Esophagus squamous epithelium (tissue), 5 donors: ENCODE measurements at places on chromosomes 13 and 19.

- no peak for DNase-seq
Observed at GRCh38 chr19:47619763-47620162, 10.8 kb downstream of the BICRA start.

DNA sequence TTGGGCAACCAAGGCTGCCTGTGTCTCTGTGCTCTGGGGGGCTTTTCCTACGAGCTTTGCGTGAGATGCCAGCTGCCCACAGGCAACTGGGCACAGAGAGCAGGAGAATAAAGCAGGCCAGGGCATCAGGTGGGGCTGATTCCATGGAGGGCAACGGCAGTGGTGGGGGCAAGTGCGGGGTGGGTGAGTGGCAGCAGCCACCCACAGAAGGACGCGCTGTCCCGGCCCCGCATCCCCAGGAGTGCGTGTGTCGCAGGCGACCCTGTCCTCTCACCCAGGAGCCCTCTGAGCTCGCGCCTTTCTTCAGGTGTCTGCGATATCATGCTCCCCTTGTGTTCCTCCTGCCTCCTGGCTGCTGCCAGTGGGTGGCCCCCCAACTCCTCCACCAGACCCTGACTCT is 67.4 kb downstream of the MCF2L start:
- DNase-seq, result no peak

GRCh38 chr19:43809762-43810696 is 7.8 kb upstream of the LYPD5 start:
- no peak for DNase-seq

GRCh38 chr19:3073931-3074595 is 11.8 kb upstream of the TLE5 start:
- DNase-seq, result no peak

- no peak for DNase-seq
Observed at GRCh38 chr19:55092423-55093318, 17.0 kb downstream of the EPS8L1 start.

DNA sequence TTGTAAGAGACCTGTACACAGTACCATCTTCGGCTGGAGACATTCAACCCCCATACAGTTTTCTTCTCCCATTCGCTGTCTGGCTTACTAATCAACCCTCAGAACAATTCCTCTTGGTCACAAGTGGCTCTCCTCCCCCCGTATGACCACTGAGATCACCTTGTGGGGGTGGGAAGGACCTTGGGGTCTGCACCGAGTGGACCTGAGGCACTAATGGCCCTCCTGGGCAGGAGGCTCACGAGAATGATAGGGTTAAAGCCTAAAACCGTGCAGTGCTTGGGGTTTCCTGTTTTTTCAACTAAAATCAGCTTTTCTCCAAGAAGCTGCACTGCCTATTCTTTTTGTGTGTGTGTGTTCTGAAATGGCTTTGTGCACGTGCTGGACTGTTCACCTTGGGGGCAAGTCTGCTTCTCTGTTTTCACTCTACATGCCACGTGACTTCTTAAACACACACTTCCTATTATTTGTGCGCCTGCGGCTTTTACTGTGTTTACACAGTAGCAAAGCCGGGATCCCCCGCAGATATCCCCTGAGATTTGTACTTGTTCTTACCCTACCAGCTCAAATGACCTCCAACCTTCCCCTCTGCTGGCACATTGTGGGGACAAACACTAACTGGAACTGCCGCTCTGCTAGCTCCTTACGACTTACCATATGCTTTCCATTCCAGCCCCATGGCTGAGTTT is 12.3 kb downstream of the RBM26 start:
- DNase-seq, result peak; percentile 15

DNA sequence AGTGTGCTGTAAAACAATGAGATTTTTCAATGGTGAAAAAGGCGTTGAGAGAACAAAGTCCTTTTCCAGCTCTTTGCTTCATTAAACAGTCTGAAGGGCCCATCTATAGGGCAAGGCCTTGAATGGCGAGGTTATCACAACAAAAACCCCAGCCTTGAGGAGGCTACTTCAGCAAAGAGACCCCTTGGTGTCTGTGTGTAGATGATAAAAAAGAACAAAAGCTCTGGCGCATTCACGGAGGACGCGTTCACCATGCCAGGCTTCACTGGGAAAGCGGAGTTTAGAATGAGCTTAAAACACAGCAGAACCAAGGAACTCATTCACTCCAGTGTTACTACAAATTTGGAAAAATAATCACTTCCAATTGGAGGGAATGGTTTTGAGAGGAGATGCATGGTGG is 530.0 kb upstream of the ARGLU1 start:
- no peak for DNase-seq

DNA sequence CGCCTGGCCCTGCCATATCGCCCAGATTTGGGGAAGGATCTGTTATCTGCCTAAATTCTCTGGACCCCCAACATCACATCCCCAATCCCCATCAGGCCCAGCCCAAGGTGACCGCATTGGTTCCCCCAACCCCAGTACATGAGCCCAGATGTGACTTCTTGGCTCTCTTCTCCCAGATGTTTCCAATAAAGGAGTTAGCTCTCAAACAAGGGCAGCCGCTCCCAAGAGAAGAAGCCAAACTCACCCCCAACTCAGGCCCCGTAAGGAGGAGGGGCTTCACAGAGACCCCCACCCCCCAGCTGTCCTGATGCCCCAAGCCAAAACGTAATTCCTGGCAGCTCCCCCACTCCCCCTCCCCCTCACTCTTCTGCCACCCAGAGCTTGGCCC is 6.9 kb downstream of the FBN3 start:
- no peak for DNase-seq

GRCh38 chr13:94703721-94704314 is 8.5 kb downstream of the SOX21 start:
- DNase-seq, result no peak

GRCh38 chr19:47766670-47767069 is 11.8 kb upstream of the SELENOW start:
- no peak for DNase-seq

DNA sequence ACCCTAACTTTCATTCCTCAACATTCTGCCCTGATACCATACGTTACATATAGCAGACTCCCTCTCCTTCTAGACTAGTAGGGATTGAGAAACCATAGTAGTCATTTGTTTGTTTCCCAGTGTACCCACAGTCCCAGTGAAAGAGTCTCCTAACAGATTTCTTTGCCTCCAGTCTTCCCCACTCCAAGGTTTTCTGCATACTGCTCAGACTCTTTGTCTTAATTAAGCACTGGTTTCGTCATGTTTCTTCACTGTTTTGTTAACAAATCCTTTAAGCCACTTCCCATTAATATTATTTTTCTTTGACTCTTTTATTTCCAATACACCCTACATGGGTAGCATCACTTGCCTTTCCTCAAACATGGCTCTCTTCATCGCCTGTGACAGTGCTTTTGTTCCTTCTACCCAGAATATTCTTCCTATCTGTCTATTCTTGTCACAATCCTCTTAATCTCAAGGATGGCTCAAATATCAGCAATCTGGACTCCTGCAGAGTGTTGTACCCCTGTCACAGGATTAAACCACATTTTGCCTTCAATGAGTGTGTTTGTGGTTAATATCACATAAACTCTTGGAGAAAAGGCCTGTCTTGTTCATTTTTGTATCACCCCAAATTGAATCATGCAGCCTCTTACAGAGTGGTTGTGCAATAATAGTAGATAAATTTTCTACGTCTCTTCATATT is 92.7 kb upstream of the KLF12 start:
- DNase-seq, result no peak

- DNase-seq, result no peak
Observed at GRCh38 chr19:45218426-45218825, 26.8 kb downstream of the EXOC3L2 start.

DNA sequence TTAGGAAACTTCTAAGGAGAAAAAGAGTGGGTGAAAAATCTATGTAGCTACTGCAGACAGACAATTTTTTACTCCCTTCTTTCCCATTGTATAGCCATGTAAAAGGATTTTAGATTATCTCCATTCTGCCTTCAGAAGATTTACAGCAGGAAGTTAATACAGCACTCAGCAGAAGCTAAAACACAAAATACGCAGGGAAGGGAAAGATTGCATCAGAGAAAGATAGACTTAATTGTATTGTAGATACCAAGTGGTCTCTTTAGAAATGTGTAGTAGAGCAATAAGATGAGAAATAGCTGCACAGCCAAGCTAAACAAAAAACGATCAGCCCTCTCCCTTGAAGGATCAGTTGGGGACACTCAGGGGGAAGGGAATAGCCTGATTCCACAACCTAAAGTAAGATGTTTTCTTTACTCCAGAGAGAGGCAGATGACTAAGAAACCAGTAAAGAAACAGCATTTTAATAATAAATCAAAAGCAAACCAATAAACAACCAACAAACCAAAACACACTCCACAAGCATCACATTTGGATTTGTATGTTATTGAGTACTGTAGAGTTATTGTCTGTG is 236.7 kb upstream of the SLITRK1 start:
- DNase-seq, result no peak

GRCh38 chr13:76703216-76703615 is 183.0 kb downstream of the KCTD12 start:
- no peak for DNase-seq

DNA sequence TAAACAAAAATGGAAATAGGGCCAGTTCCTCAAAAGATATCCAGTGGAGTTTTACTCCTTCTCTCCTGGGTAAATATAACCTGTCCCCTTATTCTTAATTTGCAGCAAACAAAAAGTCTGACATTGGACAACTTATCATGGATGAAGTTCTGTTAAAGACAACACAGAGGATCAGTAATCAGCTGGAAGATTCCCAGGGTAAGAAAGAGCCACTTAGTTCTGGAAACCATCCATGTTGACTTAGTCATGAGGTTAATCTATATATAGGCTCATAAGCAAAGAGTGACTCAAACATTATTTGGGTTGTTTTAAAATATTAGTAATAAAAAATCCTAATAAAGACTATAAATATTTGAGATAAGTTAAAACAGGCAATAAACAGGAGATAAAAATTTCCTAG is 40.5 kb upstream of the EBPL start:
- DNase-seq, result no peak

DNA sequence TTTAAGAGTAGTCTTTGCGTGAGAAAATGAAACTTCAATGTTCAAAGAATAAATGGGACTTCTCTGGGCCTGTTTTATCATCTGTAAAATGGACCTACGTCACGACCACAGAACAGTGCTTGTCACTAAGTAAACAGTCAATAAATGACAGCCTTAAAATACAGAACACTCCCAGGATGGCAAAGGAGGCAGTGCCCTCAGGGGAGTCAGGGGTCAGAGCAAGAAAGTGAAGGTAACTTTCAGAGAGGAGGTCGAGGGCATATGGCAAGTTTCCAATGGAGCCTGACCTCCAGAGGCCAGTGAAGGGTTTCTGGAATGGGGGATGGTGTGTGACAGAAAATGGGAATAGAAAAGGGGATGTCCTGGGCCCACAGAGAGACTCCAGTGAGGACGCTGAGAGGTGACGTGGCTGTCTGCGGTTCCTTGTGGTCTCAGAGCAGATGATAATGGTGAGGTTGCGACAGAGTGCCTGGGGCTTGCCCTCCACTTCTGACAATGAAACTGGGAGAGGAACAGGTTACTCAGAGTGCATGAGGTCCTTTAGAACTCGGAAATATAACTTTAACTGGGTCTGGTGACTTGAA is 91.8 kb downstream of the UBL3 start:
- no peak for DNase-seq

GRCh38 chr19:39406656-39407409 is at the start of gene ZFP36:
ZFP36 (plus strand) TSS chr19:39406847; CDS start chr19:39406905, 58 bp downstream.
- DNase-seq, result peak; percentile 58

- DNase-seq, result no peak
Observed at GRCh38 chr13:21683034-21683733, 12.3 kb downstream of the FGF9 start.

DNA sequence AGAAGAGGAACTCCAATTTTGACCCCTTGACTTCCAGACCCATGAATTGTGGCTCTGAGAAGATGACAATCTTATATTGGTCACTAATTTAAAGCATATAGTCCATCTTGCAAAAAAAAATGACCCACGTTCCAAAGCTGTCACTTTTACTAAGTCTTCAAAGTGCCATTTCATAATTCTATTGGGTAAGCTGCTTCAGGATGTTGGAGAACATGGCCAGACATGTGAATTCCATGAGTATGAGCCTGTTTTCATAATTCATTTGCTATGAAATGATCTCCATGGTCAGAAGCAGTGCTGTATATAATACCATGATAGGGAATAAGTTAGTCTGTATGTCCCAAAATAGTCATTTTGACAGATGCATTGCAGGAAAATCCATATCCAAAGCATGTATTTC is 1787.3 kb downstream of the SLITRK5 start:
- DNase-seq, result no peak

DNA sequence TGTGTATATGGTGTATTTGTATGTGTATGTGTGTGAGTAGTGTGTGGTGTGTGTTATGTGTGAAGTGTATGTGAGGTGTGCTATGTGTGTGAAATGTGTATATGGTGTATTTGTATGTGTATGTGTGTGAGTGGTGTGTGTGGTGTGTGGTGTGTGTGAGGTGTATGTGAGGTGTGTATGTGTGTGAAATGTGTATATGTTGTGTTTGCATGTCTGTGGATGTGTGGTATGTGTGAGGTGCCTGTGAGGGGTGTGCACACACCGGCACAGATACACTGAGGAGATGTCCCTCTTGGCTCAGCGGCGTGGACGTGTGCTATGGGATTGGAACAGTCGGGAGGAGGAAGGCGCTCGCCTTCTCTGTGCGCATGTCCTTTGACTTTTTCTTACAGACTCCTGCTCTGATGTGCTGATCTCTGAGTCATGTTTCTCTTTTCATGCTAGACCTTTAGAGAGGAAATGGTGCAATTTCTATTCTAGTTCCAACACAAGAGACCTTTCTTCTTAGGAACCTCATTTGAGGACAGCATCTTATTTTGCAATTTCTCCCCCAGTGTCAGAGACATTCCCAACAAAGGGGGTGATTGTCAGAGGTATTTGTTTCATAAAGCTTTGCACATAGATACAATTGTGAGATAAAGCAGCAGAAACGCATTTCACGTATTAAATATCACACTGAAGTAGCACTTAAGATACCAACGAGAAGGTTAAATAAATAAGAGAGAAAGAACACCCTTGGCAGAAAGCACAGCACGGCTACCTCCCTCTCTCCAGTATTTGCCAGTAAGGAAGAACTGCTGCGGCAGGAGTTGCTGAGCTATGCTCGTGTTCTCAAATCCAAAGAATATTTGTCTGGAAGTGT is 11.3 kb upstream of the TNFRSF19 start:
- no peak for DNase-seq

DNA sequence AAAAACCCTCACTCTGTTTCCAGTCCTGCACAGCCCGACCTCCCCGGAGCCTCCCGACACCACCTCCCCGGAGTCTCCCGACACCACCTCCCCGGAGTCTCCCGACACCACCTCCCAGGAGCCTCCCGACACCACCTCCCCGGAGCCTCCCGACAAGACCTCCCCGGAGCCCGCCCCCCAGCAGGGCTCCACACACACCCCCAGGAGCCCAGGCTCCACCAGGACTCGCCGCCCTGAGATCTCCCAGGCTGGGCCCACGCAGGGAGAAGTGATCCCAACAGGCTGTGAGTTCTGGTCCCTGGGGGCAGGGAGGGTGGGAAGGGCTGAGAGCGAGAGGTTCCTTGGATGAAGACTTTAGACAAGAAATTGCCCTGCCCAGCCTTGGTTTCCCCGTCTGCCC is 5.4 kb downstream of the MADCAM1 start:
- DNase-seq, result no peak

DNA sequence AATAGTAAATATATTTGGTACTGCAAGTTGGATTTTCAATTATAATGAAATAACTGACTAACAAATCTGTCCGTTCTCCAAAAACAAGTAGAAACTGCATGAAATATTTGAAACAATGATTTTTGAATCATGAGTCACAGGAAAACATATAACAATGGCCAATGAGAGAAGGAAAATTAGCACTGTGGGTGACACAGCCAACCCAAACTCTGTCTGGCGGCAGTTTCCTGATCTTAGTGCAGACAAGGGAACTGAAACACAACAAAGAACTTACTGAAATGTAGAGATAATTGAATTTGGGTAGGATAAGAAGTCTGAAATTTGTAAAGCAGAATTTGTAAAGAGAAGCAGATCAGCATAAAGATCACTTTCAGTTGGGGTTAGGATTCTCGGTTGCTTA is 2743.3 kb upstream of the PCDH20 start:
- DNase-seq, result no peak
